ENCODE measurements at places on chromosomes 6 and 20.

- DNase-seq: peak; percentile 87
These were observed 1.7 kb downstream of the POPDC3 start for GRCh38 chr6:105178110-105178509.

DNA sequence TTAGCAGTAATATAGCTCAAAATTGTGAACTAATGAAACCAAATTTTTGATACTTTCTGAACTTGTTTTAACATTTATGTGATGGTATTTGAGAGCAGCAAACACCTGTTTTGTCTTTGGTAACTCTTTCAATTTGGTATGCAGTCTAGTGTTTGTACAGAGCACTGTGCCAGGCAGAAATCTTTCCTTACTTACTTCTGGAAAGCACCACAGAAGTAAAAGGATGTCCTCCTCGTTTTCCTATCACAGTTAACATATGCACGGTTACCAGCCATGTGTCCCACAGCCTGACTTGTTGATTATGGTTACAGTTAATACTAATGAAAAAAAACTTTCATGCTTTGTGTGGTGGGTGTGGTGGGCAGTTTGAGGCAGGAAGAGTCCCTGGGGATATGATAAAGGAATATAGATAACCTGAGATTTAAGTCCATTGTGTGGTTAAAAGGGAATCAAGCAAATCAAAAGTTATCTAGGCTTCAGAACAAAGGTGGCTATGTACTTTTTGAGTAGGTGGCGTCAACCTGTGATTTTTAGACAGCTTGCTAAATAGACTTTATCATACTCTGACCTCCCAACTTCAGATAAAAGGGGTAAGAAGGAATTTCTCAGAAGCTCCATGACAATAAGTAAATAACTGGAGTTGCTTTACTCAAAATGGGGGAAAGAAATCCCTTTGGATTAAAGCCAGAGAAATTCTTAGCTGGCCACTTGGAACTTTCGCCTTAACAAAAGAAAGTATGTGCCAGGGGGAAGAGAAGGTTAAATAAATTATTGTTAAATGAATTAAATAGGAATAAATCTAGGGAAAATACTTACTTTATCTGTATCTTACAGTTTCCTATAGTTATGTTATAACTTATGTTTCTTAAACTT, 20.1 kb upstream of the COL10A1 start:
- no peak for DNase-seq

GRCh38 chr20:44586289-44586911, 4.0 kb downstream of the PKIG start:
- no peak for DNase-seq

DNA sequence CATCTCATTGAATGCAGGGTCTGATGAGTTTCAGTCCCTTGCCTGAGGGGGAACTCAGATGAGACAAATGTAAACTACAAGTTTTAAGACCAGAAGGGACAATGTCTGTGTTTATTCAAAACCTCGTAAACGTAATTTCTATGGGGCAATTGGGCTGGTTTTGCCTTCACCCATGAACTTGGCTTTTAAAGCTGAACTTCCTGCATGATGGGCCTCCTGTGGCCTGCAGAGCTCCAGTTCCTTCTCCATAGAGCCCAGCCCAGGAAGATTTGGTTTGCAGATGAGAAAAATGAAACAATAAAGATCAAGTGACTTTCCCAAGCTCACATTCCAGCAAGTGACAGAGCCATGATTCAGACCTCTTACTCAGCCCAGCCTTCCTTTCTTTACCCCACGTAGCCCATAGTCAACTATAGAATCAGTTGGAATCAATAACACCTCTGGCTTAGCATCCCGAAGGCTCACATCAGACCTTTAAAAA, 612.3 kb downstream of the UTRN start:
- DNase-seq: peak; percentile 96

GRCh38 chr6:1461207-1461606, 71.8 kb downstream of the FOXF2 start:
- peak; percentile 82 for DNase-seq

DNA sequence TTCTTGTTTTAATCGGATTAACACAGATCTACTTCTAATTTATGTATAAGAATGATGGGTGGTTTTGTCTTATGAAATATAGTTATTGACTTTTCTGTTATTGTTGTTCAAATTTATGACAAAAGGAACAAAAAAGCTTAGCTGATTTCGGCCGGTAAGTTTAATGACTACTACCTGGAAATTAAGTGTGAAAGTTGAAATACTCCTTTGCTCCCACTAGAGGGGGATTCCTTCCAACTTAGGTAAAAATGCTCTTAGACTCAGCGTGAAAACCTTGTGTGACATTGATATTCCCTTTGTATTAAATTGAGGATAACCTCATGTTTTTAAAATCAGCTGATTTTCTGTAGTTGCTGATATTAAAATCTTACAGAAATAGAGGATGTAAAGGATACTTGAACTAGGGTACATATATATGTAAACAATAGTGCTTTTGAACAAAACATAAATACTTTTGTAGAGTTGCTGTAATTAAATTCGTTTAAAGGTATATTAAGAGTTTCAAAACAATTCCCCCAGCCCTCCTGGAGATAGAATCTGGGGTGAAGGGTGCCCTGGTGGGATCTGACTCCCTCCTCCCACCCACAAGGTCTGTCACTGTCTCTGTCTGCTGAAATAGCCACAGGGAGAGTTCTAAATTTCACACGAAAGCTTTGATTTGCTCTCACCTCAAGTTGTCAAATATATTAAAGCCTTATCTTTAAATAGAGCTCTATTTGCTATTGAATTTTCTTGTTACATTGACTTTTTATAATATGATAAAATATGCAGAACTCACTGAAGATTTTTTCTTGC, 257.5 kb downstream of the ARID1B start:
- peak; percentile 59 for DNase-seq

- DNase-seq: no peak
These were observed 404.1 kb downstream of the FOXA2 start for GRCh38 chr20:22180244-22180643.

DNA sequence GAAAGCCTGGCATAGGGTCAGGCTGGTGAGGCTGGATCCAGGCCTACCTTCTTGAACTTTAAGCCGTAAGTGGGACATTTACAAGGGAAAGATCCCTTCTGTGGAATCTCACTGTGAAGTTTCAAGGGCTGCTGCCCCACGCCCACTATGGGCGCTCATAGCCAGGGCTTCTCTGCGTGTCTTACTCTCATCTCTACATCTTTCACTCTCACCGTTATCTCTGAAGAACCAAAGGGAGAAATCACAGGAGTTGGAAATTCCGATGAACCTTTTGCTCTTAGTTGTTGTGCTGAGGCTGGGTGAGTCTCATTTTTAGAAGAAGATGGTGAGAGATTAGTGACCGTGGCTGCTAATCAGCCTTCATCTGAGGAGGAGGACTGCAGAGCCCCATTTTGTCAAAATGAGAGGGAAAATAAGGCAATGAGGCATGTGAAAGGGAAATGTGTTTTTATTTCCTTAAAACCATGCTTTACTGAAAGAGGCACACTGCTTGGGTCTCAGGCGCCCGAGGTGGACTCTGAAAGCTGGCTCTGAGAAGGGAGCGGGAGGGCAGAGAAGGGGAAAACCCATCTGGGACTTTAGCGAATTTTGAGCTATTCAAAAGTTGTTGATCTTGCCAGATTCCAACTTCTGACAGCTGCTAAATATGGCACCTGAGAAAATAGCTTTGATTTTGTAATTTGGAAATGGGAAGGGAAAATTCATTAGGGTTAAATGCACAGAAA, 301.5 kb downstream of the CLIC5 start:
- no peak for DNase-seq

DNA sequence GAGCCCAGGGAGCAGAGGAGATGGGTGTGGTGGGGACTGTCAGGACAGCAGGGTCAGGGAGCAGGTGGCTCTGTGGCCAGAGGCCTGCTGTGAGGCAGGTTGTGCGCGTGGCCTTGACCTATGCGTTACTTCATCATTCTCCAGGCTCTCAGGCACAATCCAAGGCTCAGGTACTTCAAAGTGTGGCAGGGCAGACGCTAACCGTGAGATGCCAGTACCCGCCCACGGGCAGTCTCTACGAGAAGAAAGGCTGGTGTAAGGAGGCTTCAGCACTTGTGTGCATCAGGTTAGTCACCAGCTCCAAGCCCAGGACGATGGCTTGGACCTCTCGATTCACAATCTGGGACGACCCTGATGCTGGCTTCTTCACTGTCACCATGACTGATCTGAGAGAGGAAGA, 535 bp downstream of the NCR2 start:
- DNase-seq: no peak

DNA sequence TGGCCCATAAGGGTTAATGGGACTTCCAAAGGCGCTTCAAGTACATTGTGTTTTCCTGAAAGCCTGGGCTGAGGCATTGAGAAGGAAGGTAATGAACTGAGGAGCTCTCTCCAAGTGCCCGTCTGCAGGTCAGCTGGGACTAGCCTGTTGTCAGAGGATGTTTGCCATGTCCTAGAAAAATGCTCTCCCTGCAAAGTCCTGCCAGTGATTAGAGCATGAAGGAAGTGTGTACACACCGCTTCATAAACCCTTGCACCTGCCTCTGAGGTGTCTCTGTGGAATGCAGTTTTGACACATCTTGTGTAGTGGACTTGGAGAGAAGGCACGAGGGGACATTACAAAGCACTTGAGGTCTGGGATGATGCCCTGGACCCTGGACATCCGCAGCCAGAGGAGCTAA, 506.7 kb downstream of the KIF16B start:
- no peak for DNase-seq

- no peak for DNase-seq
These were observed 528 bp downstream of the NHSL1 start for GRCh38 chr6:138498629-138499302.

DNA sequence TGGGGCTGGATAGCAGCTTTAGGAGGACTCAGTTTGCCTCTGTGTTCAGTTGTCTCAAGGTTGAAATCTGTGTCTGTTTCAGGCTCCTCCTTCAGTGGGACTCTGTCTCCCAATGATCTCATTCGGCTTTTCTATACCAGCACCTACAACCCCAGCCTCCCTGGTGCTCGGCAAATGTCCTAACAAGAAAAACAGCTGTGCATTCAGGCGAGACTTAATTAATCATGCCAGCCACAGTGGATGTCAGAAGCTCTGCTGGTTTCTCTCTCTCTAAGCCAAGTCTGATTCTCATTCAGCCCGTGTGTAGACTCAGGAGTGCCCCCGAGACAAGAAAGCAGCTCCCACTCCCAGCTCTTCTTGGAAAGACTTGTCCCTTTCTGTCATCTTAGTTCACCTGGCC, 46.8 kb downstream of the SUN5 start:
- no peak for DNase-seq

DNA sequence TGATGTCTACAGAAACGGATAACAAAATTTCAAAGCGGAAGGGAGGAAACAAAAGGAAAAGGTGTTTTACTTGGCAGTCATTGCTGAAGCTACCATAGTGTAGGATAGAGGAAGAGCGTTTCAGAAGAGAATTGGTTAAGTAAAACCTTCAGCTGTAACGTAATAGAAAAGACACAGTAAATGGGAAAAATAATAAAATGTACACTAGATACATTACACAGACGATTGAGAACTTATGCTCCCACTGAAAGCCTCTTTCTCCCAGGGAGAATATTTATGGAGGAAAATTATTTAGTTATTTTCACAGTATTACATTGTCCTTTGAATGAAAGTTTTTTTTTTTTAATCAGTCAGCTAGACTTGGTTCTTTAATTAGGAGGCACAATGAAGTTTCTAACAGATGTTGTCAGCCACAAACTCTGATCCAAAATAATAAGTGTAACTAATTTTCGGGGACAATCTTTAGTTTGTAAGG, 90.7 kb upstream of the PRDM1 start:
- no peak for DNase-seq

DNA sequence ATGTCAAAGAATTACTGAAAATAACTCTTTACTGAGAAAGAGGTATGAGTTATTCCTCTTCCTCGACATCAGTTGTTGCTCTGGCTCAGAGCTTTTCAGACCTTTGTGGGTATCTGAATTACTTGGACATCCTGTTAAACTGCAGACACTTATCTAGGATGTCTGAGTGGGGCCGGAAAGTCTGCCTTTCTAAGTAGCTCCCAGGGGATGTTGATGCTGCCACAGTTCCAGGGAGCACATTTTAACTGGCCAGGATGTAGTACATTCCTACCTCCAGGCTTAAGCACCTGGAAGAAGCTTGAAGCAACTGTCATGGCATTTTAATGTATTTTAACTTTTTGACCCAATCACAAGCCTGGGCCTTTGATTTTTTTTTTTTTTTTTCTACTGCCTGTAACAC, 265.8 kb upstream of the PLCB4 start:
- DNase-seq: no peak

DNA sequence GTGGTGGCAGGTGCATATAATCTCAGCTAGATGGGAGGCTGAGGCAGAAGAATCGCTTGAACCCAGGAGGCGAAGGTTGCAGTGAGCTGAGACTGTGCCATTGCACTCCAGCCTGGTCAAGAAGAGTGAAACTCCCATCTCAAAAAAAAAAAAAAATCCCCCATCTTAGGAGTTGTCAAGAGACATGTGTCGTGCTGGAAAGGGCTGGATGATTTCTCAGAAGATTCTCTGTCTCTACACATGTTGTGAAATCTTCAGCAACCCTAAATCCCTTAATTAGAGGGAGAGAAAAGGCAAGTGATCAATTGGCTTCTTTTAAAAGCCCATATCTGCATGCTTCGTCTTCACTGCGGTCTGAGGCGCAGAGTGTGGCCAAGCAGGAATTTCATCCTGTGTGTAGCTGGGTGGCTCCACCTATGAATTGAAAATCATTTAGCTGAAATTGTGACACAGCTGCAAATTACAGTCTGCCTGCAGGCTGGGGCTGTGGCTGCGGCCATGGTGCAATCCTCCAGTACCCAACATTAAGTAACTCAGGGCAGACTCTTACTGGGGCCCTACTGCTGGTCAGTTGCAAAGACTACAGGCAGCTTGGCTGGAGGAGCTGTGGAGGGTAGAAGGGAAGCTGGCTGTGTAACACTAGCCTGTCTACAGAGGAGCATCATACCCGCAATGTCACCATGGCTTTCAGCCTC, 3.2 kb upstream of the TGM3 start:
- DNase-seq: no peak

DNA sequence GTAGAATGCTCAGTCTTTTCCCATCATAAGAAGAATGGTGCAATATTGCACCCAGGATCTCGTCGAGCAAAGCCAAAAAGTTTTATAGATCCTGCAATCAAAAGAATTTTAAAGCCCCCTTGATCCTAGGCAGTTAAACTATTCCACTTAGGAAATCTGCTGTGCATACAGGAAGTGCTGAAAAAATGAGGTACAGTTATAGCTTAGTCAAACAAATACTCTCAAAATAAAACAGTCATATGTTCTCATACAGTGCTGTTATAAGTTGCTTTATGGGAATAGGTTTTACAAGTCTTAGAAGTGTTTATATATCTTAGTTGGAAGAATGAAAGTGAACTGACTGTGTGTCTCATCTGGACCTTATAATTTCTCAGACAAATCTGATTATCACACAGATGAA, 232.6 kb upstream of the RAB32 start:
- DNase-seq: no peak

DNA sequence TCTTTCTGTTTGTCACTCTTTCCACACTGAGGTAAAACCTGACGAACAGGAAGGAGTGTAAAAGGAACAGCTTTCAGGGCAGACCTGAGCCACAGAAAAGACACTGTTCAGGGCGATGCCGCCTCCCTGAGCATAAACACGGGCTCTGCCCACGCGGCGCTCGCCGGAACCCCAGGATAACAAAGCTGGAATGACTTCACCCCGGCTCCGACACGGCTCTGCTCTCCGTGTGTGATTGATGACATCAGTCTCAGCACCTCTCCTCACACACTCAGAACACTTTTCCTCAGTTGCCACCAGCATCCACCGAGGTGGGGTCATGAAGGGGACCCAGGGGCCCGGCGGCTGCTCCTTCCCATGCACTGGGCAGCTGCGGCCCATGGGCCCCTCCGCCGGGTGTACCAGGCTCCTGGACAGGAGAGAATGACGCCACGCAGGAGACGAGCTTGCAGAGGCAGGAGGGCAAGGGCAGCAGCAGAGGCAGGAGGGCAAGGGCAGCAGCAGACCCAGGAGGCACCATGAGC, 43.6 kb downstream of the DLL1 start:
- no peak for DNase-seq

All from EL (cell line).